IPS DF 19.7 (cell line): ENCODE measurements at places on chromosomes 3 and 15.

- no peak for DNase-seq
Observed at GRCh38 chr3:23726811-23727548, 78.8 kb upstream of the UBE2E1 start.

DNA sequence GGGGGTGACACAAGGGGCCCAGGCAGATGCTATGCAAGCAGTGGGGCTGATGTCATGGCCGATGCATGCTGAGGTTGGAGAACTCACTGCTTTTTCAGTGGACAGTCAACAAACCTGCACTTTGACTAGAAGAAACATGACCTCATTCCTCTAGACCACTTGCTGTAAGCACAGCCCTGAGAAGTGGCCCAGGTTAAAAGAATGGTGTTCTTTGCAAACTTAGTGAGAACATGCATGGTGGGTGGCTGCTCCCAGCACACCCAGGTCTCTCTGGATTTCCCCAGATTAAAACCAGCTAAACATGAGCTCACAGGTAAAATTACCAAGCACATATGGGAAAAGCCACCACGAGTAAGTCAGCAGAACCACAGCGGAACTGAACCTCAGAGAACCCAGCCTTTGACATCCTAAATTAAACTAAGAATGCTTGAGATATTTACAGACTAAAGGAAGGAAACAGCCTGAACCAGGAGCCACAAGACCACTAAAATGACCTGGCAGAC lies 15.5 kb downstream of the DLEC1 start:
- no peak for DNase-seq

- DNase-seq, result no peak
Observed at GRCh38 chr3:64105816-64106215, 82.5 kb upstream of the PSMD6 start.

DNA sequence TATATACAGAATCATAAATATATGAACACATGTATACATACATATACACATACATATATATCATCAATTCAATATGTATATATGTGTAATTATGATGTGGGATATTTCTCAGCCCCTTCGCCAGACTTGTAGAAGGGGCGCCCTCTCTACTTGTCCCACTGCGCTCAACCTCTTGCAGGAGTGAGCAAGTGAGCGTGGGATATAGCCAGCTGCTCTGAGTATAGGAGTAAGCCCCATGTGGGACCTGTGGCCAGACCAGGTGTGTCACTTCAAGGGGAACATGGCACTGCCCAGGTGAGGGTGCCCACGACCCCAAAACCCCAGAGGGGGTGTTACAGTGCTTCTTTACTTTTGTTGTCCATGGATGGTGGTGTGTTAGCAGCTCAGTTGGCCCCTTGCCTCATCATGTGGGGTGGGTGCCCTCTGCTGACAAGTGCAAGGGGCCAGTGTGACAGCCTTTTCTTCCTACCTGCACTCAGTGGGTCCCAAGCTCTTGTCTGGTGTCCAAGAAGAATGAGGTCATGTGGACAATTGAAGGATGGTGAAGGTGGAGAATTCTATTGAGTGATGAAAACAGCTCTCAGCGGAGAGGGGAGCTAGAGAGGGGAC lies 304.1 kb downstream of the UNC13C start:
- DNase-seq, result no peak

- no peak for DNase-seq
Observed at GRCh38 chr15:41334293-41335120, 1.8 kb downstream of the NUSAP1 start.

DNA sequence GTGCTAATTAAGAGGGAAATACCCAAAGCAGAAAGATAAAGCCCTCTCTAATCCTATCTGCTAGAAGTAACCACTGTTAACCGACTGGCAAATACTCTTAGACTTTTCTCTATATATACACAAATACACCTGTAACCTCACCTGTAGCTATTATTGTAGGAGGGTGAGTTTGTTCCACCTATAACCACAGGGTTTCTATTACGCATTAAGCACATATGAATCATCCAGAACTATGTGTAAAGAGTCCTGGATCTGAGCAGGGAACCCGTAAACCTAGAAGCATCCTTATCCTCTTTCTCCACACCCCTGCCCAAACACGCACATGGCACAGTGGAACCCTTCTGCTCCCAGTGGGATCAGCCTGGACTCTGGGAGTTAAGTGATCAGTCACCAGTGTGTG lies 172.8 kb upstream of the C2CD4B start:
- no peak for DNase-seq

GRCh38 chr3:45567730-45568172 lies 26.8 kb upstream of the LIMD1 start:
- no peak for DNase-seq

DNA sequence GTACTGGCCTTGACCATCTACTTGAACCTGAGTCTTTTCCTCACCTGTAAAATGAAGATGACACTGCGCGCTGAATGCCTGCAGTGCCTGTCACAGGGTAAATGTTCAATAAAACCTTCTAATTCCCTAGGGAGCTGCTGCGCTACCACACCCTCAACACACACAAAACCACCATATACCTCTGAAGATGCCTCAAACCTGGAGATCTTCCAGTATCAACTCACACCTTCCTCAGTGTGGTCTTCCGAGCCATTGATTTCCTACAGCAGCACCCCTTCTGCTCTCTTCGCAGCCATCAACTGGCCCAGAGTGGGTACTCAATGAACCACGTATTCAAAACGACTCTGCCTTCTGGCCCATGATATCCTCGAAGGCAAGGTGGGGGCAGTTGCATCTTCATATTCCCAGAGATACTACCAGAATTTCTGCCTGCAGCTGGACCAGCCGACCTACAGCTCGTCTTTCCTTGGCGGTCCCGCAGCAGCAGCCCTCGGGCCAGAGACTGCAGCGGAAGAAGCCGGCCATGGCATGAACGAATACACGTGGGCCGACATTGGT lies 695 bp downstream of the RPL32 start:
- no peak for DNase-seq

GRCh38 chr3:197753263-197753662 lies 3.6 kb downstream of the FYTTD1 start:
- no peak for DNase-seq

GRCh38 chr3:62154457-62155148 lies 218.7 kb downstream of the FEZF2 start:
- DNase-seq, result no peak

GRCh38 chr15:62549345-62549970 lies 384.4 kb upstream of the C2CD4B start:
- peak; percentile 33 for DNase-seq

- DNase-seq, result no peak
Observed at GRCh38 chr3:31235062-31235700, 297.5 kb upstream of the STT3B start.

DNA sequence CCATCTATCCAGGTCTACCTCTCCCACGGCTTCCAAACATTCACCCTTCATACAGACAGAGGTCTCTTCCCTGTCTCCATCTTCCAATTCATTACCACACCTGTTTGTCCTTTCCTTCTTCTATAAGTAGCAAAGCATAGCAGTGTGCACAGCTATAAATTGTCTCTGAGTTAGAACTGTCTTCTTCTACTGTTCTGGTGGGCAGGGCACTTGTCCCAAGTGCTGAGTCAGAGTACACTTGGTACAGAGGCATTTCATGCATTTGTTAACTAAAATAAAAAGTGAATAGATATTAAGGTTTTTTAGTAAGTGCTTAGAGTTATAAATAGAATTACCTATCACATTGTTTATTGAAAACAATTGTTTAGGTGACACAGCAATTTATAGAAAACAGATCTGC lies 150.1 kb upstream of the CCDC54 start:
- DNase-seq, result no peak

GRCh38 chr3:46586738-46587246 lies 20.7 kb upstream of the LRRC2 start:
- DNase-seq, result no peak

- no peak for DNase-seq
Observed at GRCh38 chr3:18127859-18128681, 297.1 kb downstream of the SATB1 start.

GRCh38 chr15:29685156-29686078 lies 136.9 kb downstream of the TJP1 start:
- no peak for DNase-seq

- no peak for DNase-seq
Observed at GRCh38 chr3:88433568-88433967, 283.8 kb downstream of the C3orf38 start.
